ENCODE measurements at places on chromosomes 11 and 22.

DNA sequence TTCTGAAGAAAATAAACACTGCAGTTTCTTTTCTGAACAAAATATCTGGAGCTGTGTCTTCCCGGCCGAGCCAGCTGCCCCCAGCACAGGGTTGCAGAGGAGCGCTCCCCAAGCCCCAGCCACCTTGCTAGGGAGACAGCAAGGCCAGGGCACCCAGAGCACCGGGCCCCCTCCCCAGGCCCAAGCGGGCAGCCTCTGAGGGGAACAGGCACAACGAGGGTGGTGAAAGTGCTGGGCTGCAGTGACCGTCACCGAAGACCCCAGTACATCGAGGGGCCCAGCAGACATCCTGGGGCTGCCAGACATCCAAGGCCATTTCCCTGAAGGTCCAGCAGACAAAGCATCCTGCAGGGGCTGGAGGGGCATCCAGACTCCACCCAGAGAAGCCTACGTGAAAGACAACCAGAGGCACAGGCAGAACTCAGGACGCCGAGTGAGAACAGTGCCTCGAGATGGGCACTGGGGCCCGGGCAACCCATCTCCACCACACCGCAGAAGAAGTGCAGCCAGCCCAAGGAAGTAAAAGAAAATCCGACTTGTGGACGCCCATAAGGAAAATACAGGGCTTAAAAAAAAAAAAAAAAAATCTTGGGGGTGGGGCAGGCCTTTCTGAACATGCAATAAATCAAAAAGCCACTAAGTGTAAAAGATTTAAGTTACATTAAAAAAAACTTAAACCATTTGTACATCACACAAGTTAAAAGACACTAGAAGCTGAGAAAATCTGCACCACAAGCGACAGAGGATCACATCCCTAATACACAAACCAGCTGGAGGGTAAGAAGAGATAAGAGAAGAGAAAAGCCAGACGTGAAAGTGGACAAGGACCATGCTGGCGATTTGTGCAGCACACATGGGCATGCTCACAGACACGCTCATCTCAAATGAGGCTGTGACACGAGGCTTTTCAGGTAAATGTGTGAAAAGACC is 36.0 kb upstream of the COMT start:
- DNase-seq = no peak

- DNase-seq = no peak
Observed at GRCh38 chr22:42272431-42272999, 2.1 kb upstream of the TCF20 start.

- no peak for DNase-seq
Observed at GRCh38 chr22:20439928-20440575, 2.4 kb upstream of the SCARF2 start.

DNA sequence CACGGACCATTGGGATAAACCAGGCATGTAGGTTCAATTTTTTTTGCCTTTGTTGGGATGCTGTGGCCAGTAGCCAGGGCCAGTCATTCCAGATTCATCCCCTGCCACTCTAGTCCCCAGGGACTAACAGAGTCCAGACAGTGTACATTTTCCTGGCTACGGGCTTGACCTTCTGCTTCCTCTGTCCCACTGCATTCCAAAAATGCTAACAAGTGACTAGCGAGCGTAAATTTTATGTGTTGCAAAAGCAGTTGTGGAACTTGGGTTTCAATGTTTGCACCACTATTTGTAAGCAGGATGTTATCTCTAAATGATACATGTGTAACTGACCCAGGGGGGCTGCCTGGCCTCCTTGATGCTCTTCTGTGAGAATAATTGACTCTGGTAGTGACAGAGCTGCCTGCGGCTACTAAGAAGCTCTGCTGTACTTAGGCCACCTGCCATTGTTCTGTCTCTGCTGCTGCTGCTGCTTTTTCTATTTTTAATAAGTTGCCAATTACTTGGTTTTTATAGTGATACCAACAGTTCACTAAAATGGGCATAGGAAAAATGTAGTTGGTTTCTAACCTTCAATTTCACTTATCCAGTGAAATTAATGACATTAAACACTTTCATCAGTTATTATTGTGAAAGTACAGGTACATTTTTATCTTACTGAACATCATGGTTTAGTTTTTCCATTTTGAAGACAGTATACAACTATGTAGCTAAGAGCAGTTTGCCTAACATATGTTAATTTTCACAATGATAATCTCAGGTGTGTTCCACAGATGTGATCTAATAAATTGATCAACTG is 26.8 kb downstream of the TNRC6B start:
- peak; percentile 89 for DNase-seq

- no peak for DNase-seq
Observed at GRCh38 chr22:44491269-44492035, 6.6 kb downstream of the RTL6 start.

GRCh38 chr11:59560702-59561473 is 49.5 kb downstream of the OR4D9 start:
- DNase-seq = peak; percentile 84

- DNase-seq = no peak
Observed at GRCh38 chr22:37500745-37501609, 14.8 kb upstream of the MFNG start.

GRCh38 chr11:16469968-16470367 is 113.6 kb upstream of the SOX6 start:
- DNase-seq = peak; percentile 3

- peak; percentile 58 for DNase-seq
Observed at GRCh38 chr22:38228873-38229740, 27.3 kb downstream of the MAFF start.

GRCh38 chr22:36687516-36687915 is 16.0 kb downstream of the CACNG2 start:
- DNase-seq = no peak

DNA sequence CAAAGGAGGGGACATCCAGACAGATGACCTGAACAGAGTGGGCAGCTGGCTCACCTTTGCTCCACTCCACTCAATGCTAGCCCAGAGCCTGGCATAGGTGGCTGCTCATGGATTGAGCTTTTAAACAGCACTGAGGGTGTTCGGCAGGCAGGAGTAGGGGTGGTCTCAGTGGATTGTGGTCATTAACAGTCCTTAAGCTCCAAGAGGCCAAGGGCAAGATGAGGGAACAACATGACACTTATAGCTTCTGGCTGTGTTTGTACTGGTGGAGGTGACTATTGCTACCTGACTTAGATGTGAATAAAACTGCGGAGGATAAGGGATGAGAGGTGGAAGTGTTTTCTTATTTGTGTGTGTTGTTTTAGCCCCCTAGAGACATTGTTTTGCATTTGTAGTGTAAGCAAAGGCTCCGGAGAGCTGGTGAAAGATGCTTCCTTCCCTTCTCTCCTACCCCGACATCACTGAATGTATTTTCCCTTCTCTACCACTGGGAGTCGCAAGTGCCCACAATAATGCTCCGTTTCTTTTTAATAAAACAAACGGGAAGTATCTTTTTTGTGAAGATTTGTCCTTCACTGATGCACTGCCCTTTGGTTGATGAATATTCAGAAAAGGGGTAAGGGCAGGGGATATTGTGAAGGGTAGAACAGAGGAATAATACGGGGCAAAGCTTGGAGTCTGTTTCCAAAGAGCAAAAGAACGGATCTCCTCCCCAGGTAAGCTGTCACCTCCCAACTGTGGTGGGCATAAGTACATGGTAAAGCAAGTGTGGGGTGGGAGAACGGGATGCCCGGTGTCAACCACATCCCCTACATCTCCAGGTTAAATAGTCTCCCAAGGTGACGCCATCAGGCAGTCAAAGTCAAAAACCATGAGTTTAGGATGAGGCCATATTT is 27.5 kb upstream of the MTNR1B start:
- peak; percentile 48 for DNase-seq

DNA sequence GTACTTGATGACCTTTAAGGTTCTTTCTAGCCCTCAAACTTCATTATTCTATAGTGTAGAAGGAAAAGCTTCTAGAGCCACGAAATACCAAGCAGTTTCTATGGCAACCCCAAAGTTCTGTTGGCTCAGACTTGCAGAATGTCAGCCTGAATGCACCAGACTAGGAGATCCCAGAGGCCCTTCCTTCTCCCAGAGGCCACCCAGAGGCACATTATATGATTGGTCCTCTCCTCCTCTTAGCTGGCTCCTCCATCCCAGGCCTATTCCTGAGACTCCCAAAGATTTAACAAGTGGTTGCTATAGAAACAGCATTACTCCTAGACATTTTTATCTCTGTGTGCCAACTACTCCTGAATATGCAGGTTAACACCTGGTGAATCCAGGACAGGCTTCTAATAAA is 69.2 kb upstream of the CCDC90B start:
- DNase-seq = no peak

DNA sequence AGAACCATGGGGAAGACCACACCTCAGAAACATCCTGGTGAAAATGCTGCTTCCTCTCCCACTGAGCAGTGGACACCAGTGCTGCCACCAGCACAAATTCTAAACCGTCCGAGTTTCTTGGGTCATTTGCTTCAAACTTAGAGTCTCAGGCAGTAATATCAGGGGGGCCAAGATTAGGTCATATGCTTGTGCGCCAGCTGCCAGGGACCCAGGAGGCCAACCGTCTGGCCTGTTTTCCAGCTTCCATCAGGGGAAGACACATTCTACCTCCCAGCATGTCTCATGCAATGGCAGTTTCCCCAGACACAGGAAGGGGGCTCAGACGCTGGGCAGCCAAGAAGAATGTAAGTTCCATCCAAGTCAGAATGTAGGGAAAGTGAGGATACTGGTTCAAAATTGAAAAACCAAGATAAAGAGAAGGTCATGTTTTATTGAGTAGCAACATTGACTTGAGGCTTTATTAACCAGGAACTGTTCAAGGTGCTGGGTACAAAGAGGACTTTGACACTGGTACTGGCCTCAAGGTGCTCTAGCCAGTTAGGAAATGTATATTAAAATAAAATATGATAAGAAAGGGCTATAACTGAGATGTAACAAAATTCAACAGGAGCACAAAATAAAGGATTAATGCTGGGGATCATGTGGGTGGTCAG is 59.7 kb upstream of the EED start:
- no peak for DNase-seq

DNA sequence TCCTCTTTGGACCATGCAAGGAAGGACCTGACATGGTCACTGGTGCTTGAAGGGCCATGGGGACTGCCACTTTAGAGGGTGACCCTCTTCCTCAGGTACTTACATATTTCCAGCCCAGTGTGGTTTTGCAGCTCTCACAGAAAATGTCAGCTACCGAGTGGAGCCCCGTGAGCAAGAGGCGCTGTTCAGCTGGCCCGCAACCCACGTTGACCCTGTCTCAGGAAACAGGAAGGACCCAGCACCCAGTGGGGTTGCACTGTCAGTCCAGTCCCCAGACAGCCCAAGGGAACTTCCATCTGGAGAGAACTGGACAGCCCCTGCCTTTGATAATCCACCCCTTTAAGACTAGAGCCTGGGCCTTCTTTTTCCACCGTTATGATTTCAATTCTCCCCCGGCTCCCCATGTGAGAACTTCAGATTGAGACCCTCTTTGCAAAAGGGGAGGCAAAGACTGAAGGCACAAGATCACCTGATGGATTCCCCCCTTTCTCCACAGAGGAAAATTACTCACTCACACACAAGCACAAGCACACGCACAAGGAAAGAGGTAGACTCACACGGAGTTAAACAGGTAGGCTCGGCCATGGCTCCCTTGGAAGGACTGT is 3.4 kb downstream of the YPEL4 start:
- DNase-seq = no peak

- DNase-seq = peak; percentile 98
Observed at GRCh38 chr11:35337136-35337913, 82.0 kb downstream of the SLC1A2 start.

DNA sequence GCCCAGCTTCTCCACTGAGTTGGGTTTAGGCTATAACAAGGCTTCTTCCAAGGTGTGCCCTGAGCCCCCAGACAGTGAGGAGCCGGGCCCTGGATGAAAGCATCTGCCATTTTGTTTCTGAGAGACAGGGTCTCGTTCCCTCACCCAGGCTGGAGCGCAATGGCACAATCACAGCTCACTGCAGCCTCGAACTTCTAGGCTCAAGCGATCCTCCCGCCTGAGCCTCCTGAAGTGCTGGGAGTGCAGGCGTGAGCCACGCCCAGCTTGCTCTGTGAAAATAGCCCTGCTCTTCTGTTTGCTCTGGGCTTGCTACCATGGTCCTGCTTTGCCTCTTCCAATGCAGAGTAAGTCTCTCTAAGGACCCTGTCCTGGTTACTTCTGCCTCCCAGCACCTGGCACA is 6.7 kb downstream of the DENND6B start:
- no peak for DNase-seq

DNA sequence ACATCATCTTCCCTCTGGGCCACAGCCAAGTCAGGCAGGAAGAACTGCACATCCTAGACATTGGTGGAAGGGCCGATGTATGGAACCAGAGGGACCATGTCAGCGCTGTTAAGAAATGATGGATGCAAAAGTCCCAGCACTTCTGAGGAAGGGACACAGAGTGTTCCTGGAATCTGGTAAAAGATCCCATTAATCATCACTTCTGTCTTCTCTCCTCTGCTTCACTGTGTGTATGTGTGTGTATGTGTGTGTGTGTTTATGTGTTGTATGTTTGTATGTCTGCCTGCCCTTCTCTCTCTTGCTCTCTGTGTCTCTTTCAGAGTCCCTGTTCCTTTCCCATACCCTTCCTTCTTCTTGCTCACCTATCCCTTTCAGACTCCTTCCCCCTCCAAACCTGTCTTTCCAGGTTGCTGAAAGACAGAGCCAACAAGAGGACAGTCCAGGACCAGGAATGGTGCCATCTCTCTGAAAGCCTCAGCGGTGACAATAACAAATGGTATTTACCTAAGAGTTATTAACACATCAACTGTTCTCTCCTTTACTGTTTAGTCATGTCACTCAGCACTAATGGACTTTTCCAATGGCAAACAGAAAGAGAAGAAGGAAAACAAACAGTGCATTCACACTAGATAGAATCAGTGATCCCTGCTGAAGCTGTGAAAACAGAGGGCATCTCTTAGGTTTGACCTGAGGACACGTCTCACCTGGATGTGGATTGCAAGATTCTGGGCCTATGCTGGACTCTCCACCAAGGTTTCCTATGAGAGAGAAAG is 47.1 kb downstream of the EHF start:
- no peak for DNase-seq

- peak; percentile 26 for DNase-seq
Observed at GRCh38 chr11:8839957-8840945, 70.7 kb upstream of the AKIP1 start.

GRCh38 chr11:64644647-64645275 is 53.7 kb downstream of the SLC22A12 start:
- DNase-seq = peak; percentile 21

GRCh38 chr11:46641639-46642038 is 24.3 kb downstream of the ATG13 start:
- no peak for DNase-seq

DNA sequence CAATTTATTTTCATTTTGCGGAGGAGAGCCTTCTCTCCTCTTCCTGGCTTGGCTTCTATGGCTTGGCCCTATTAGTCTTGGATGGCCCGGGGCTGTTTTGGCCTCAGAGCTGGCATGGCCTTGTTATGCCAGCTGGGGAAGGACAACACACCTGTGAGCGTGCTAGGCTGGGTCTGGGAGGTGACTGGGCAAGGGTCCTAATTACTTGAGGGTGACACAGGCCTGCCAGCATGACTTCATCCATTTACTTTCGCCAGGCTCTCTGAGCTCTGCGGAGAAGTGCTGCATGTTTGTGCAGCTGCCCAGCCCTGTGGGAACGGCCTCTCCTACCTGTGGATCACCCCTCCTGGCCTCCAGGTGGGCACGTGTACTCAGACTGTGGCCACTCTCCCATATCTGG is 153.6 kb downstream of the SNX19 start:
- no peak for DNase-seq

Measured in EL (cell line).